ENCODE measurements at places on chromosomes 16 and 17.

DNA sequence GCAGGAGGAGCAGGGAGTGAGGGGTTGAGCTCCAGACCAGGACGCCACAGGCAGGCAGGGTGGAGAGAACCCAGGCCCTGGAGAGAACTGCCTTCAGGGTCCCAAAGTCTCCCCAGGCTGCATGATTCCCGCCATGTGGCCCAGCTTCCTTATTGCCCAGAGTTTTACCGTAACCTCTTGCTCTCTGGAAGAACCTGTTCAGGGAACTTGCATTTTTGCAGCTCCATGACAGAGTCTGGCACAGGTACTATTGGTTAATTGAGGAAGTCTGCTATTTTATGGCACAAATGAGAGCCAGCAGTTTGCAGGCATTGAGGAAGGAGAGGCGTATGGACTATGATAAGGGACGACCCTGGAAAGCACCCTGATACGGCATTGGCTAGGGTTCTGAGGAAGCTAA, 11.6 kb upstream of the NOS2 start:
- DNase-seq = no peak

DNA sequence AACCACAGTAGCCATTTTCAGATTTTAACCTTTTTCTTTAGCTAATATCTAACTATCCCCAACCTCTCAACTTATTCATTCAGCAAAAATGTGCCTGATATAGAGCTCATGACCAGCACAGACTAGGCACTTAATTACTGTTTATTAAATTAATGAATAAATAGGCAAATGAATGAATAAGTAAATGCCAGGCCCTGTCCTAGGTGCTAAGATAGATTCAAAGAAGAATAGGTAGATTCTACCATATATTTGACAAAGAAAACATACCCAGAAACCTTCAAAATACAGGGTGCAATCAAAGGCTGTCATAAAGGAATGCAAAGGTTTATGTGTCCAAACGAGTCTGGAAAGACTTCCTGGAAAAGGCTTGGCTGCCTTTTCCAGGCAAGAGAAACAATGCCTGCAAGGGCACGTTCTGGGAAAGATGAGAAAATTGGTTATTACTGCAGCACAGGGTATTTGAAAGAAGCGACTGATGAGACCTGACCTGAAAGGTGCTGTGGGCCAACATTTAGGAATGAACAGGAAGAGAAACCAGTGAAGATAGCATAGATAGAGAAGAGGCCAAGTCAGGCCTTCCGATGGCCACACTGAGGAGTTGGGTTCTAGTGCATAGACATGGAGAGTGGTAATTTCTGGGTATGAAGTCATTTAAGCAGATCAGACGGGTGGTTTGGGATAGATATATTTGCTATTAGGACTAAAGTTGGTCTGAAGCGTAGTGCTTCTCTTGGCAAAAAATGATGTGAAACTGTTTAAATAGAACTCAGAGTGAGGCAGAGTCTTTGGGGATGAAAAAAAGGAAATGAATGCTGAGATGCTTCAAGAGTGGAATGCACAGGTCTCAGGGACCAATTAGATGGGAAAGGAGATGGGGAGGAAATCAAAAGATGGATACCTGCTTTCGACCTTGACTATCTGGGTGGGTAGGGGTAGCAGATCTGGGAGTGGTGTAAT, 11.4 kb upstream of the CCL2 start:
- no peak for DNase-seq

DNA sequence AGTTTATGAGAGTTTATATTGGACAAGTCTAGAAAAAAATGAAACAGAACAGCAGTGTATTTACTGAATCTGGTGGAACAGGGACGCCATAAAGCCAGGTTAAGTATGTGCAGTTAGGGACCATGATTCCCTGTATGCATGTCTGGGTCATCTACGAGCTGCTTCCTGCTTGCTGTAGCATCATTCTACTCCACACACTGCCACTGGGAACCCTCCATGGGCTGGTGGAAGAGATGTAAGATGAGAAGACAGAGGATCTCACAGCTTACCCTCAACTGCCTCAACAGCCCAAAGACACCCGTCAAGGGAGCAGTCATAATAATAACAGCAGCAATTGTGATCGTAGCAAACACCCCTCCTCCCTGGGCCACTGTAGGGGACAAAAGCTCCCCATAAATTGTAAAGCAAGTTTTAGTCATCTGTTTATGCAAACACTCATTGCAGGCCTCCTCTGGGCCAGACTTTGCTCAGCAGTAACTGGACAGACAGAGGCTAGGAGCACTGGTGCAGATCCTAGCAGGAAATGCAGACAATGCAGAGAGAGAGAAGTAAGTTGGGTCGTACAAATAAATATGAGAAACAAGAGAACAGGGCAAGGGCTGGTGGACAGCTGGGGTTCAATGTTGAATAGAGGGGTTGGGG, 188.0 kb downstream of the SOX9 start:
- DNase-seq = no peak

- no peak for DNase-seq
These were observed 28.0 kb upstream of the GPRC5B start for GRCh38 chr16:19912455-19913339.

DNA sequence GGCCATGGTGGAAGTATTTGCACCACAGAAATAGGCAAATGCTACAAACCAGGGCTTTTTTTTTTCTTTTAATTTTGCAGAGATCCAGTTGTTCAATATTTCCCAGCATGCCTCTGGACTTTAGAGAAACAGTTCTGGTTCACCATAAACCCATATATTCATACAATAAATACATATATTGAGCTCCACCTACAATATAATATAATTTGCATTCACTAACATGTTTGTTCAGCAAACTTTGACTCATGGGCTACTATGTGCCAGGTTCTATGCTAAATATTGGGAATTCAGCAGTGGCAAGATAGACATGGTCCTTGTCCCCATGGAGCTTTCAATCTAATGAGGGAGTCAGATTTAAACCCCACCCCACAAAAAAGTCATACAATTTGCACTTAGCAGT, 3.2 kb downstream of the TMEM114 start:
- no peak for DNase-seq

GRCh38 chr16:49833085-49833484, 22.8 kb downstream of the ZNF423 start:
- DNase-seq = no peak

DNA sequence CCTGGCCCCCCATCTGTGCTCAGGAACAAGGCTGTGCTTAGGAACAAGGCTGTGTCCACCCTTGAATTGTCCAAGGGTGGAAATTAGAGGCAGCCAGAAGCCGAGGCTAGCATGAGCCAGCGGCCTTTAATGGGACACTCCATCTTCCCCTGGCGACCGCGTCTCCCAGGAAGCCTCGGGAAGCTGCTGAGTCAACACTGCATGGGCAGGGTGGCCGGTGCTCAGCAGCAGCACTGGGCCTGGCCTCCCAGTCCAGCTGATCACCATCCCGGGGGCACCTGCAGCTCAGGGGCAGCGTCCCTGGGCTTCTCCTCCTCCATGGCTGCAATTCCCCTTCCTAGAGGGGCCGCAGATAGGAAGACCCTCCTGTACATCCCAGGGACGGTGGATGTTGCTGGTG, 180.8 kb downstream of the ENGASE start:
- no peak for DNase-seq

- DNase-seq = no peak
These were observed 8.0 kb downstream of the CTRB1 start for GRCh38 chr16:75226550-75227360.

DNA sequence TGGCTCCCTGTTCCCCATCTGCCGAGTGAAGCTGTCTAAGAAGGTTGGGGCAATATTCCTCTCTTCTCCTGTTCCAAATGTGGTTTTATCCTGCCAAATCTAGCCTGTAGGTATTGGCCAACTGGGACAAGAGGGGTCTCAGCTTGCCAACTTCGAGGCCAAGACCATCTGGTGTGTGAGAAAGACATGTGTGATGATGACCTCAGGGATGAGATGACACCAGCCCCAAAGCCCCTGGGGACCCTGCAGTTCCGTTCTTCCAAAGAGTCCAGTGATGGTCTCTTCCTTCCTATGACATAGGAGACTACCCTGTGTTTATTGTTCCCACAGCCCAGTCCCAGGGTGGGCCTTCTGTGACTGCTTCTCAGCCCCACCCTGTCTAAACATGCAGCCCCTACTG, 34.8 kb upstream of the ADAMTS18 start:
- DNase-seq = no peak

- no peak for DNase-seq
These were observed 824.7 kb downstream of the KCNJ18 start for GRCh38 chr17:22516861-22517636.

DNA sequence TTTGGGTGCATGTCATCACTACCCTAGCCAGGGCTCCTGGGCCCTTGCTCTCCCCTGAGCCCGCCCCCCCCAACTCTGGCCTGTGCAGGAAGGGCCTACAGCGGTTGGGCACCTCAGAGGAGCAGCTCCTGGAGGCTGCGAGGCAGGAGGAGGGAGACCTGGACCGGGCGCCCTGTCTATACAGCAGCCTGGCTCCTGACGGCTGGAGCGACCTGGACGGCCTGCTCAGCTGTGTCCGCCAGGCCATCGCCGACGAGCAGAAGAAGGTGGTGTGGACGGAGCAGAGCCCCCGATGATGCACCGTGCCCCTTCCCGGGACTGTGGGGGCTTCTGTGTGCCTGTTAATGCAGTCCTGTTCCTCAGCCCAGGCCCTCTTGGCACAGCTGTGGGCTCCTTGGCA, 12.1 kb downstream of the SGSH start:
- DNase-seq = no peak

DNA sequence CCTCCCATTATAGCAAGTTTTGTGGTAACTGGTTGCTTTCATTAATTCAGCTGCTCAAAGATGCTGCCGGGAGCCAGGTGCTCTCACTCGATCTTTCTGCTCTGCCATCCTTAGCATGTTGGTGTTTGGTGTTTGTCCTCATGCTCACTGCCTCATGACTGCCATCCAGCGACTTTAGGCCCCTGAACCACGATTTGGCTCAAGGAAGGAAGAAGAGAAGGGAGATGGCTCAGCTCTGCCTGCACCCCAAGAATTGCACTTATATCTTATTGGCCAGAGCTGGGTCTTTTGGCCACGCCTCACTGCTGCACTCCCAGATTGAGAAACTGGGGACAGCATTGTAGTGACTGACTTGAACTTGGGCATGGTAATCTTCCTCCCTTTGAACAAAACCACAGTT, 52.7 kb downstream of the ARSG start:
- DNase-seq = no peak

- no peak for DNase-seq
These were observed 19.8 kb downstream of the NPTX1 start for GRCh38 chr17:80456465-80457235.

GRCh38 chr16:89709166-89709565, 7.7 kb upstream of the SPATA2L start:
- no peak for DNase-seq

DNA sequence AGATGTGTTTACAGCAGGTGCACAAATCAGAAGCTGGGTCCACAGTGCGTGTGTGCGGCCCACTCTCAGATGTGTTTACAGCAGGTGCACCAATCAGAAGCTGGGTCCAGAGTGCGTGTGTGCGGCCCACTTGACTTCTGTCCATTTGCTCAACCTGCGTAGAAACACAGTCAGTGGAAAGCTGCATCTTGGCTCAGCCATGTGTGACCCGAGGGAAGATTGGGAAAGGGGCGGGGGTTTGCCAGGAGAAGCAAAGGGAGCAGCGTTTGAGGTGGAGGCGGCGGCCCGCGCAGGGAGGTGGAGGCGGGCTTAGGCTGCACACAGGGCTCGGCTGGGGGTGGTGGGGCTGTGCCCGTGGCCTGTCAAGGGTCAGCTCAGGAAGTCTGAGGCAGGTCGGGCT, 4.3 kb downstream of the CTU2 start:
- DNase-seq = no peak

GRCh38 chr17:56913353-56913866, 439 bp downstream of the TRIM25 start:
- no peak for DNase-seq

- no peak for DNase-seq
These were observed 42.8 kb upstream of the TNRC6A start for GRCh38 chr16:24686678-24687077.

- no peak for DNase-seq
These were observed 48.2 kb upstream of the MGAT5B start for GRCh38 chr17:76820039-76820438.

GRCh38 chr16:87367529-87367928, 16.0 kb downstream of the FBXO31 start:
- DNase-seq = no peak

- peak; percentile 64 for DNase-seq
These were observed at the start of gene HOXB7 for GRCh38 chr17:48610282-48611211. Gene HOXB7 (minus strand): TSS chr17:48611017. CDS start chr17:48610918, 99 bp downstream.

DNA sequence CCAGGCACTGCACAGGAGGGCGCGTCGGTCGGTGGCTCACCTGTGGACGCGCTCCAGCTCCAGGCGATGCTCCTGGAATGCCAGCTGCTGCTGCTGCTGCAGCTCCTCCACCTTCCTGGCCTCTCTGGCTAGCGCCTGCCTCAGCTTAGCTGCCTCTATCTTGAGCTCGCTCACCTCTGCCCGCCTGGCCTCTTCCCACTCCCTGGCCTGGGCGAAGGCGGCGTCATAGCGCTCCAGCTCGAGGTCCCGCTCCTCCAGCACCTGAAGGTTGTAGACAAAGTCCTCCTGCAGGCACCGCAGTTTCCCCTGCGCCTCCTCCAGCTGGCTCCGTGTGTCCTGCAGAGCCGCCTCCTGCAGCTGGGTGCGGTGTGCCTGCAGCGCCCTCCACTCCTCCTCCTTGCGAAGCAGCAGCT, 11.1 kb downstream of the CCDC57 start:
- DNase-seq = no peak

GRCh38 chr16:26396511-26397235, 670.1 kb upstream of the C16orf82 start:
- DNase-seq = no peak

- no peak for DNase-seq
These were observed 30.3 kb upstream of the RPH3AL start for GRCh38 chr17:382644-383533.

- DNase-seq = no peak
These were observed 14.5 kb upstream of the PPM1E start for GRCh38 chr17:58741121-58741625.

DNA sequence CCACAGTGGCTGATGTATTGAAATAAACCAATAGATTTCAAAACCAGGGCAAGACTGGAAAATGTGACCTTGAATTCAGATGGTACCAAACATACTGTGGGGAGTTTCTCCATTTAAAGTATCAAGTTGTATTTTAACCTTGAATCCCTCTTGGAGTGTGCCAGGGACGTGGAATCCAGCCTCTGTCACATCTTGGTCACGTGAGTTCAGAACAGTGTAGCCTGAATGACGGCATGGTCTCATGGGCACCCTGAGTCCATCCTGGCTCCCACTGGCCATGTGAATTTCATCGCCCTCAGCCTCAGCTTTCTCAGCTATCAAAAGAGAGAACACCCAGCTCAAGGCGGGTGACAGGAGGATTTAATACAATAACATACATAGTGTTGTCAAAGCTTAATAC, 6.8 kb downstream of the ZNF771 start:
- no peak for DNase-seq

DNA sequence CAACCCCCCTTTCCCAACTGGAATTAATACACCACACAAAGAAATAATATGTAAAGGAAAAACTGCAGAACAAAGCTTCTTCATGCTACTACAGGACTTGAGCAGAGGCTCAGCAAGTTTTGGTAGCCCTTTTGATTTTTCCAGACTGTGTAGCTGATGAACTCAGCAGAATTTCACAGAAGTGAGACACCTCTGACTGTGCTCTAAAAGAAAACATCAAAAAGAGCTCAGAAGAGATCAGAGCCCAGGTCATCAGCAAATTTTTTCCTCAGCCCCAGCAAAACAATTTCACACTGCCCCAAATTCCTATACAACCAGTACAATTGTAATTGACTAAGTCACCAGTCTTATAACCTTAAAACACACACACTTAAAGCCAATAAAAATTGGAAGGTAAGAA, 38.0 kb downstream of the TTC19 start:
- no peak for DNase-seq

GRCh38 chr17:76529224-76530094, 8.1 kb downstream of the CYGB start:
- DNase-seq = no peak

All from CD4-positive, alpha-beta T cell treated with Interleukin-21 for 1 hour (primary cell).